AG04450 (cell line): ENCODE measurements at places on chromosomes 13 and 19.

DNA sequence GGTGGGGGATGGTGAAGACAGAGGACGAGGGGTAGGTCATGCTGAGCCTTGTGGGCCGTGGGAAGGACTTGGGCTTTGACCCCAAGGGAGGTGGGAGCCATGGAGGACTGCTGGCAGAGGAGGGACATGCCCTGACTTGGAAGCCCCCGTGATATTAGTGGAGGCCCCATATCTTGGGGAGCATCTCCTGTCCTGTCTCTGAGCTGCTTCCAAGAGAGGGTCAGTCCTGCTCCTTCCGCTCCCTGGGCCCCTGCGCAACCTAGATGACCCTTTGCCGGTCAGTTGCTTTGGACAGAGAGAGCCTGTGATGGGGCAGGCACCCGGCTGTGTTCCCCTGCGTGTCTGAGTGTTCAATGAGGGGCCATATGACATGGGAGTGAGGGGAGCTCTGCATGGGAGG, 5.2 kb downstream of the TLE6 start:
- no peak for DNase-seq

- no peak for DNase-seq
Measured at GRCh38 chr19:2683430-2684003, 19.0 kb downstream of the GNG7 start.

DNA sequence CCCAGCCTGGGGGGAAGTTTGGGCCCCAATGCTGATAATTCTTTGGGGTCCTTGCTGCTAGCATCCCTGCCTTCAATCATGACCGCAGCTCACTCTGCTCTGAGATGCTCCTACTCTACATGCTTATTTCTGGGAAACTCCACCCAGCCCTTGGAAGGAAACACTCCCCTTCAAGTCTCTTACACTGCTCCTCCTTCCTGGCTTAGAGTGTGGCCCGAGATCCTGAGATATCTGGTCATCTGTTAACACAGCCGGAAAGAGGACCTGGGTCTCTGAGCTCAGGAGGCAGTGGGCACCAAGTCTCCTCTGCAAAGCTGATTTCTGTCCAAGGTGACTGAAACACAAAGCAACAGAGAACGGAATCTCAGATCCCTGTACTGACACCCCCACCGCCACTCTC, 33.0 kb downstream of the CYP4F2 start:
- no peak for DNase-seq

DNA sequence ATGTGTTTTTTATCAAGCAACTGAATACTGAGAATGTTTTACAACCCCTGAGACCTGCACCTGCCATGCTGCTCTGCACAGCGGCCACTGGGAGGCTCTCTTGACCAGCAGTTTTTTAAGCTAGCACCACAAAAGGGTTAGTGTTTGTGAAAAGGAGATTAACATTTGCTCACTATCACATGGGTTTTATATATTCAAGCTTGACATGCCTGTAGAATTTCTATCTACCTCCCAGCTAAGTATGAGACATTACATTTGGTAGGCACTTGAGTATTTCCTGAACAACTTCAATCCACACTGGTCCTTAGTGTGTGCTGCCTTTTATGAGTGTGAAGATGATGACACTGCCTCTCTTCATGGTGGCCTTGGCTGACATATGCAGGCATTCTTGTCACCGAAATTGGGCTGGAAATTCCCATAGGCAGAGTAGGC, 1238.9 kb downstream of the UQCRFS1 start:
- no peak for DNase-seq

DNA sequence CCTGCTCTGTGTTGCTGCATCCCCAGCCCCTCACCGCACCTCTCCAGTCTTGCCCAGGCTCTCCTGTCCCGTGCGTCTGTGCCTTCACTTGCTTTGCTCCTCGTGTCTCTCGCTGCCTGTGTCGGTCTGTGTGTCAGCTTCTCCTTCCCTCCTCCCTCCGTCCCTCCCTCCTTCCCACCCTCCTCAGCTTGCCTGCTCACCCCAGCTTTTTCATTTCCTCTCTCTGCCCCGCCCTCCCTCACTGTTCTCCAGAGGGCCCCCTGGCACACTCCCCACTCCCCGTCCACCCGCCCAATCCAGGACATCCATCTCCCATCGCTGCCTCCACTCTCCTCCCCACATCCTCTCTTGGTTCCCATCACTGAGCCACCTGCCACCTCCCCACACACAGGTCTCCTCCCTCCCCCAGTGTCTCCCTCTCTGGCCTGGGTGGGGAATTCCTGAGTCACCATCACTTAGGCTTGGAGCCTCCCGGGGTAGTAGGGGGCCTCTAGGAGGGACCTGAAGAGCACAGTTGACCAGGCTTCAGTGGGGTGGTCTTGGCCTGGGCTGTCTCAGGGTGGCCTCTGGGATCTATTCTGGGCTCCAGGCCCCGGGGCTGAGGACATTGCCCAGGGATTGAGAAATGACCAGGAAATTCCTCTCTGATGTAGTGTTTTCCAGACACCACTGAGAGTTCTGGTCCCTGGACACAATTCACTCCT, at the start of gene PTGIR:
TSS of gene PTGIR (minus strand) at position 132 of the 704 bp plus-strand sequence. CDS start 864 bp downstream, outside the sequence.
- DNase-seq: no peak

GRCh38 chr13:101552786-101553185, 100.3 kb downstream of the ITGBL1 start:
- no peak for DNase-seq

GRCh38 chr13:96781141-96781540, 213.1 kb downstream of the OXGR1 start:
- DNase-seq: no peak

- DNase-seq: no peak
Measured at GRCh38 chr13:98397221-98397620, 179.7 kb downstream of the STK24 start.

DNA sequence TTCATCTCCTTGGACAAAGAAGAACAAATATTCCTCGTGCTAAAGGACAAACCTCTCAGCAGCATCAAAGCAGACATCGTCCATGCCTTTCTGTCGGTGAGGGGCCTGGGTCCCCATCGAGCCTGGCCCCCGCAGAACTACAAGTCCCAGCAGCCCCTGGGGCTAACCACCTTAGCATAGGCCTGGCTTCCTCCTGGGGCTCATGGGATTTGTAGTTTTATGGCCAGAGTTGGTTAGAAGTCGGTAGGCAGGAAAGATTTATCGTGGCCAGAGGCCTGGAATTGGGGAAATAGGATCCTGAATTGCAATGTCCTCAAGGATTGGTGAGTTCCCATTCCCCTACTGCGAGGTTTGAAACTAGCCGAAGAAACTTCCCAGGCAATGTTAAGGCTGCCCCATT, 19.6 kb downstream of the TMEM150B start:
- DNase-seq: no peak

DNA sequence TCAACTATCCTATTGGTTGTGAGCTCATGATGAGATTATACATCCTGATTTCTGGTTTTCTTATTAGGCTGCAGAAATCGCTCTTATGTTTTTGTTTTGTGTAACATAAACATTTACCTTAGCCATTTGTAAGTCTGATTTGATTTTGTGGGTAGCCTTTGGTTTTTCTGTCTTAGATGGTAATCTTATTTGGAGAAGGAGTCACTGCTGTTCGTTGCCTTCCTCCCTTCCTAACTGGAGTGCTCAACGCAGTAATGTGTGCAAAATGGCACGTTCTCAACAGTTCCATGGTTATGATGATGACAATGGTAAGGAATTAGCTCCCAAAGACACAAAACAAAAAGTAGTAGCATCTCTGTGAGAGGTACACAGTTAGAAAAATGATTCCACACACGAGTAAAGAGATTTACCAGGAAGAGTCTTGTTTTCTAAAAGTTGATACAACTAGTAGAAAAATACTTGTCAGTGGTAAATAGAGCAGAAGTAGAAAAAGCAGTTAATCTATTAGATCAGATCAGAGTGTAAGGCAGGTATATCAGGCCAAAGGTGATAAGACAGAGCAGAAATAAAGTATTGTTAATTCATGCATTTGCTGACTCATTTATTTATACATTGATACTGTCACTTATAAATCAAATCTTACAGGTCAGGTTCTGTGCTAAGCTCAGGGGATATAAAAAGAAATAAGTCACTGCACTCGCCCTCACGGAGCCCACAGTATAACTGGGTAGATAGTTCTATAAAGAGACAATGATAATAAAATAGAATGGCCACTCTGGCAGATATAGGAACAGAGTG, 270.0 kb downstream of the NALCN start:
- DNase-seq: no peak

GRCh38 chr19:17772172-17772571, 20.9 kb downstream of the FCHO1 start:
- DNase-seq: no peak

GRCh38 chr13:104694397-104694796, 1628.2 kb upstream of the SLC10A2 start:
- no peak for DNase-seq

DNA sequence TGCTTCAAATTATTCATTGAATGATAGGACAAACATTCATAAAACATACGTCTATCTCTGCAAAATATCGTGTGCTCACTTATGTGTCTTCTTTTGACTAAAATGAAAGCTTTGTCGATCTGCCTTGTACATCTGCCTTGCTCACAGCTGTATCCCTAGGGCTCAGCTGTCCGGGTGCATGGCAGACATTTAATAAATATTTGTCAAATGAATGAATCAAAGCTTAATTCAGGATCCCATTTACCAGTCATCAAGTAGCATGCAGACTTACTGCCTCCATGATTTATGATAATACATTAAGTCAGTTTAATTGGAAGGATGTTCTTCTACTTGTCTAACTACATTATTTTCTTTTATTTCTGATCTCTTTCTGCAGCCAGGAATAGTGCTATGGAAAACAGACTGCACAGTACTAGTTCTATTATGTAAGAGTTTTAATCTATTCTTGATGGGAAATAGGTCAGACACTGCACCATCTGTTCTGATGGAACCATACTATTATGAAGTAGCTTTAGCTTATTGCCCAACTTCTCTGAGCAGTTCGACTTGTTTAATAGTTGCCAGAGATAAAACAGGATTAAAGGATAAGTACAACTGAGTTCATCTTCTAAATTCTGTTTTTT, 13.2 kb downstream of the SLC46A3 start:
- no peak for DNase-seq

DNA sequence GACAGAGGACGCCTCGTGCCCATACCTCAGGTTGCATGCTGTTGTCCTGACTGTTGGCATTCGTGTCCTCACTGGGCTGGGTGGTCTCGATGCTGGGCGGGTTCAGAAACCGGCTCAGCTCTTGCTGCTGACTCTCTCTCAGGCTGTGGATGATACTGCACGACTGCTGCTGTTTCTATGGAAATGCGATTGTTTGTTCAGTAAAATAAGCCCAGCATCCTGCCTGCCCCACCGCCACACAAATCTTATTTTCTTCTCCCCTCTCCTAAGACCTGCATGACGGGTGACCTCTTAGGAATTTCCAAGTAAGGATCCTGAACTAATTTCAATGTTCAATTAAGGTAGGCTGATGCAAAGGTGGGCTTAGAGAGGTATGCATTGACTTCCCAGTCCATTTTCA, 356.5 kb downstream of the NALCN start:
- no peak for DNase-seq

DNA sequence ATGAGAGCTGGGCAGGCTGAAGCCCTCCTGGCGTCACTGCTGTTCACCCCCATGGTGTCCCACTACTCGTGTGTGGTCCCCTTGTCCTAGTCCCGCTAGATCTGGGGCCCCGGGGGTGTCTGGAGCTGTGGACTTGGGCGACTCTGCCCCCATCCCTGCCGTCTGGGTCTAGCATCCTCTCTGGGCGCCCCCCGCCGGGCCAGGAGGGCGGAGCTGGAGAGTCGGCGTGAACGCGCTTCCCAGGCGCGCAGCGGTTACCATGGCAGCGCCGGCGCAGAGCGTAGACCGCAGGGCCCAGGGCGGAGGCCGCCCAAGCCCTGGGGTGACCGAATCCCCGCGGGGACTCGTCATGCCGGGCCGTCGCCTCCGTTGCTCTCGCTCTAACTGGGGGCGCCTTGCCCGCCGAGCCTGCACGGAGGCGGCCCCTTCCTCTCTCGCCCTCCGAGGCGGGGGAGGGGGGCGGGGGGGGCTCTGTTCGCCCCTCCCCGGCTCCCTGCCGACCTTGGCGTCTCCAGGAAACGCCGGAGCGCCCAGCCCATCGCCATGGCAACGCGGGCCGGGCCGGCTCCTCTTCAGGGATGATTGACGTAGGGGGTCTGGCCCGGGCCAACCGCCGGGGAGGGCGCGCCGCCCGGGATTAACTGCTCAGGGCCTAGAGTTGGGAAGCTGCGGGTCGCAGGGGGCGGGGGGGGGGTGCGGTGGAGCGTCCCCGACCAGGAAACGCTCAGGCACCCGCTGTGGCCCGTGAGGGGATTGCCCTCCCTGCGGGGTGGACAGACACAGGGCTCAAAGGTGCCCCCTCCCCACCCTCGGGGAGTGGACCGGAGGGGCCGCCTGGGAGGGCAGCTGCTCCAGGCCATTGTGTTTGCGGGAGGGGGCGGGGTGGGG, 8.9 kb downstream of the ISYNA1 start:
- DNase-seq: no peak

DNA sequence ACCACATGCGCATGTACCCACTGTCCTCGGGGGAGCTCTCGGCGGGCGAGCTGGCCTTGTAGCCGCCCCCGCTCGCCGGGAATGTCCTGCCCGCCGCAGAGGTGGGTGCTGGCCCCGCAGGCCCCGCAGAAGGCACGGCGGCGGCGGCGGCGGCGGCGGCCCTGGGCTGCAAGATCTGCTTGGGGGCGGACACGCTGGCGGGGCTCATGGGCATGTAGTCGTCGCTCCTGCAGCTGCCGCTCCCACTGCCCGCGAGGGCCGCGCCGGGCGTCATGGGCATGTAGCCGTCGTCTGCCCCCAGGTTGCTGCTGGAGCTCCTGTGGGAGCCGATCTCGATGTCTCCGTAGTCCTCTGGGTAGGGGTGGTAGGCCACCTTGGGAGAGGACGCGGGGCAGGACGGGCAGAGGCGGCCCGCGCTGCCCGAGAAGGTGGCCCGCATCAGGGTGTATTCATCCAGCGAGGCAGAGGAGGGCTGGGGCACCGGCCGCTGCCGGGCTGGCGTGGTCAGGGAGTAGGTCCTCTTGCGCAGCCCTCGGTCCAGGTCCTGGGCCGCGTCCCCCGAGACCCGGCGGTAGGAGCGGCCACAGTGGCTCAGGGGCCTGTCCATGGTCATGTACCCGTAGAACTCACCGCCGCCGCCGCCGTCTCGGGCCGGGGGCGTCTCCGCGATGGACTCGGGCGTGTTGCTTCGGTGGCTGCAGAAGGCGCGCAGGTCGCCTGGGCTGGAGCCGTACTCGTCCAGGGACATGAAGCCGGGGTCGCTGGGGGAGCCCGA, 2.4 kb downstream of the IRS2 start:
- no peak for DNase-seq

DNA sequence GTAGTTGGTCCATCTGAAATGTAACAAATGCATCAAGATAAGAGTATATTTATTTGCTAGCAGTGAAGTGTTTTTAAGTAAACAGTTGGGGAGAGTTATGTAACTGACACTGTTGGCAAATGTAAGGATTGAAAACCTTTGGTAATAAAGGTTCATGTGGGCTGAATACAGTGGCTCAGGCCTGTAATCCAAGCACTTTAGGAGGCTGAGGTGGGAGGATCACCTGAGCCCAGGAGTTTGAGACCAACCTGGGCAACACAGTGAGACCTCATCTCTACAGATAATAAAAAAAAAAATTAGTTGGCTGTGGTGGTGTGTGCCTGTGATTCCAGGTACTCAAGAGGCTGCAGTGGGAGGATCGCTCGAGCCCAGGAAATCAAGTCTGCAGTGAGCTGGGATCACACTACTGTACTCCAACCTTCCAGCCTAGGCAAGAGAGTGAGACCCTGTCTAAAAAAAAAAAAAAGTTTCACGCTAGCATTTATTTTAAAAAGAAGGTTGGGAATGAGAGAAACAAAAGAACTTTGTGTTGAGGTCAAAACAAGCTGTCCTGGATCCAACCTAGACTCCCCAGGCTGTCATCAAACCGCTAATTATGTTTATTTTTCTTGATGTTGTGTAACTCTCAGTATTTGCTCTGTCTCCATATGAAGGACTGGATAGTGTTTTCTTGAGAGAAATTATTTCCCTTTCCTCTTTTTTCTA, 20.7 kb downstream of the SETDB2 start:
- DNase-seq: no peak

GRCh38 chr13:54845351-54845965, 1816.8 kb downstream of the OLFM4 start:
- no peak for DNase-seq
